Hepatocyte (in vitro differentiated cells): ENCODE measurements at places on chromosomes 12 and 14. TPM values are rescaled to one million over a fixed set of nuclear protein-coding genes. Genes with fewer than 3 reads are reported as not detected.

DNA sequence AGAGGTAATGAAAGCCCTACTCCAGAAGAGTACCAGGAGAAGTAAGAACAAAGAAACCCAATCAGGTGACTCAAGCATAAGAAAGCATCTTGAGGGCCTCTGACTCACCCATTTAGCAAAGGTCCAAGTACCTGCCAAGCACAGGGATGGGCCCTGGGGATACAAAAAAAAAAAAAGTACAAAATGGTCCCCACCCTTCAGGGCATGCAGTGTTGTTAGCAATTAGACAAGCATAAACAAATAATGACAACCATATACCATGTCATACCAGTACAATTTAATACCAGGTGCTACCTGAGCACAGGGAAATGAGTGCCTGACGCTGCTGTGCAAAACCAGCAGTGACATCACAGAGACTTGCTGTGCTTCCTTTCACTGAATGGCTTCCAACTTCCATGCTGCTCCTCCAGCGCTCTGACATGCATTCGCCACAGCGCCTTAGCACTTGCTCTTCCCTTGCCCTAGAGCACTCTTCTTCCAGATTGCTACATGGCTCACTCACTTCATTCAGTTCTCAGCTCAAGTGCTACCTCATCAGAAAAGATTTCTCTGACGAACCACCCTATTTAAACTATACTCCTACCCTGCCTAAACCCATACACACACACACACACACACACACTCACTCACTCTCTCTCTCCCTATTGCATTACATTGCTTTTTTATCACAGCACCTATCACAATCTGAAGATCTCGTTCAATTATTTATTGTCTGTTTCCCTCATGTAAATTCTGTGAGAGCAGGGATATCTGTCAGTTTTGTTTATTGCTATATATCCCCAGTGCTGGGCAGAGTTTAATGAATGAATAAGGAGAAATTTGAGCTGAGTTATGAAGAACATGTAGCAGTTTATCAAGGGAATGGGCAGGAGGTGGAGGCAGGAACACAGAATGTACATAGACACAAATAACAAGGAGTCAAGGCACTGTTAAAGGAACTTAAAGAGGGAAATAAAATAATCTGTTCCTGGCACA, 12.9 kb upstream of the EPS8 start:
- DNase-seq = no peak

- DNase-seq = peak; percentile 77
Measured at GRCh38 chr14:69005432-69006148, 26.5 kb upstream of the ACTN1 start.

Gene NUAK1
- 5.3 and 13.0 TPM in 2 replicates for total RNA-seq

Gene TGM1
- total RNA-seq = 0.33 and 0.56 TPM in 2 replicates

- no peak for DNase-seq
Measured at GRCh38 chr12:68648179-68648578, 37.5 kb downstream of the RAP1B start.

Gene COCH
- 3.3 and 3.5 TPM in 2 replicates for total RNA-seq

DNA sequence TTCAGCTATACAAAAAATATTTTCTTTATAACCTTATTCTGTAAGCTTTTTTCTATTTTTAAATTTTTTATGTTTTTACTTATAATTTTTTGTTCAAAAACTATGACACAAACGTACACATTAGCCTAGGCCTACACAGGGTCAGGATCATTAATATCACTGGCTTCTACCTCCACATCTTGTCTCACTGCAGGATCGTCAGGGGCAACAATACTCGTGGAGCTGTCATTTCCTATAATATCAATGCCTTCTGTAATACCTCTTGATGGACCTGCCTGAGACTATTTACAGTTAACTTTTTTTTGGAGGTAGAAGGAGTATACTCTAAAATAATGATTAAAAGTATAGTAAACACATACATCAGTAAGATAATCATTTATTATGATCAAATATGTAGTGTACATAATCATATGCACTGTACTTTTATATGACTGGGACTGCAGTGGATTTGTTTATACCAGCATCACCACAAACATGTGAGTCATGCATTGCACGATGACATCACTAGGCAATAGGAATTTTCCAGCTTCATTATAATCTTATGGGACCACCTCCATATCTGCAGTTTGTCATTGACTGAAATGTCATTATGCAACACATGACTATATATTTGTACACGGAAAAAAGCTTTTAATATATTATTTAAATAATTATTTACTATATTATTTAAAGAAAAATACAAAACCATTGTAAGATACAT, 18.5 kb upstream of the PMCH start:
- DNase-seq = peak; percentile 12

DNA sequence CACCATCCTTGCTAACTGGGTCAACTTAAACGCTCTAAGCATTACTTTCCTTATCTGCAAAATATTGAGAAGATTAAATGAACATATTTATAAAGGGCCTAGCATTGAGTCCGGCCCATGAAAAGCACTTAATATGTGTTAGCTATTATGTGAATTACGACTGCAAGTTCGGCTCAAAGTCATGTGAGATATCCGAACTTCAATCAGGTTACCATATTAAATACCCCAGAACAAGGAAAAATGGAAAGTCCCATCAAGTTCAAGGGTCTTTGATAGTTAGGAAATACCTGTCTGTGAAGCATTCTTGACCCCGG, 487 bp upstream of the NRDE2 start:
- DNase-seq = no peak
